ENCODE measurements at places on chromosomes 4 and X.

- no peak for DNase-seq
Measured at GRCh38 chr4:147773261-147774184, 41.6 kb downstream of the ARHGAP10 start.

DNA sequence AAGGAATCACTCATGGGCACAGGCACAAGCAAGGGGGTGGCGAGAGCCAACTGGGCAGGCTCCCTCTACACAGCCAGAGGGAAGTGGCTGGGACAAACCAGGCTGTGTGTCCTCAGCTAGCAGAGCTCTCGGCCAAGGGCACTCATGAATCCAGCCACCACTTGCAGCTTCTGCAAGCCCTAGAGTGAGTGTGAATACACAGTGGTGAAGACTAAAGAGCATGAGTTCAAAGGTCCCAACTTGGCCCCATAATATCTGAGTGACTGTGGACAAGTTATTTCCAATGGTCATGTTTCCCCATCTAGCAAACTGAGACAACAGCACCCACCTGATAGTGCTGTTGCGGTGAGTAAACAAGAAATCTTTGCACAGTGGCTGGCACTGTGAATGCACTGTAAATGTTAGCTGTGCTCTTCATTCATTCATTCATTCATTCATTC, 51.7 kb downstream of the ADGRG2 start:
- no peak for DNase-seq

DNA sequence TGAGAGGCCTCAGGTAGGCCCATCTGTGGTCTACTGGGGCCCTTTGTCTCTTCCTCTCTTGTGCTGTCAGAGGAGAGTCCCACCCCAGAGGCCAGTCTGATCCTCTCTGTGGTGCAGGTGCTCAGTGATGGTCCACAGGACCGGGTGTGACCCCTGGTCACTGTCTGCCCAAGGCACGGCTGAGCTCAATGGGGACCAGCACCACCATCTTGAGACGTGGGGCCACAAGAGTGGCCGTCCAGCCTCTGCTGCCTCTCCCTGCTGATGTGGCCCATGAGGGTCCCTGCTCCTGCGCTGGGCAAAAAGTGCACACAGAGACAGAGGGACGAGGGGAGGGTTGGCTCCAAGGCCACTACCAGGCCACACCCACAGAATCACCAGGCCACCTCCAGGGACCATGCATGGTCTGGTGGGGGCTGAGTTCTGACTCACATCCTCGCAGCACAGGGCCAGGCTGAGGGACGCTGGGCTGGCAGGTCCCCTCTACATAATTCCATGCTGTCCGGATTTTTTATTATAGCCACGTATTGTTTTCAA, 88.3 kb downstream of the FAM53A start:
- no peak for DNase-seq

GRCh38 chr4:27787195-27787594, 926.6 kb downstream of the STIM2 start:
- no peak for DNase-seq

DNA sequence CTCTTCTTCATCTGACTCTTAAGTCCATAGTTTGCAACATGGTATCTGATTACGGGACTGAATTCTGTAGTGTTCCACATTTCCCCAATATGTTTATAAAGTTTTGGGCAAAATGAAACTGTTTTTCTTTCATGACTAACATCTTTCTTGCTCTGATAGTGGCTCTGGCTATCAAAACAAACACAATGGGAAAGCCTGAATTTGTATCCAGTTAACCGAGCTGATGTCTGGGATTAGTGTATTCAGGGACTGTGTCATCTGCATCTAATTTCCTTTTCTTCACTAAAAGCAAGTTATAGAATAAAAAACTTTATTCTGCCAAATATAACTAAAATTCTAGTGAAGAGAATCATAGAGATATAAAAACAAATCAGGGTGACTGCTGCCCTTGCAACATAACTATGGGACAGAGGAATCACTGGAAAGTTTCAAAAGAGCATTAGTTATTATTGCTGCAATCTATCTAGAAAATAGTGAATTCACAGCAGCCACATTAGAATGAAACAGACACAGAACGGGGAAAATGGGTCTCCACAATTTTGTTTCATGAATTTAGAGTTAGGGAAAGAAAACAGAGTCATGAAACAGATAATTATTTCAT, 61.3 kb downstream of the ANTXR2 start:
- no peak for DNase-seq

DNA sequence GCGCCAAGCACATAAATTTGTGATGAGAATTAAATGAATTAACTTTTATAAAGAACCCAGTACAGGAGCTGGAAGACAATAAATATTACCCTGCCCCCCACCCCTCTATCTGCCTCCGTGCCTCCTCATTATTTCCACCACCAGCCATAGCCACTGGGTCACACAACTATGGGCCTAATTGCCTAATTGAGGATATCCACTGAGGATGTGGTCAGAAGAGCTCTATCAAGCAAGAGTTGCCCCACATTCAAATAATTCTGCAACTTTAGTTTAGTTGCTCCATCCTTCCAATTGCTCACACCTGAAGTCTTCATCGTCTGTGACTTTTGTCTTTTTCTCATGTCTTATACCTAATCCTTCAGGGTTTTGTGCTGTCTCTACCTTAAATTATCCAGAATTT, 9.5 kb upstream of the CXCL8 start:
- DNase-seq: no peak

DNA sequence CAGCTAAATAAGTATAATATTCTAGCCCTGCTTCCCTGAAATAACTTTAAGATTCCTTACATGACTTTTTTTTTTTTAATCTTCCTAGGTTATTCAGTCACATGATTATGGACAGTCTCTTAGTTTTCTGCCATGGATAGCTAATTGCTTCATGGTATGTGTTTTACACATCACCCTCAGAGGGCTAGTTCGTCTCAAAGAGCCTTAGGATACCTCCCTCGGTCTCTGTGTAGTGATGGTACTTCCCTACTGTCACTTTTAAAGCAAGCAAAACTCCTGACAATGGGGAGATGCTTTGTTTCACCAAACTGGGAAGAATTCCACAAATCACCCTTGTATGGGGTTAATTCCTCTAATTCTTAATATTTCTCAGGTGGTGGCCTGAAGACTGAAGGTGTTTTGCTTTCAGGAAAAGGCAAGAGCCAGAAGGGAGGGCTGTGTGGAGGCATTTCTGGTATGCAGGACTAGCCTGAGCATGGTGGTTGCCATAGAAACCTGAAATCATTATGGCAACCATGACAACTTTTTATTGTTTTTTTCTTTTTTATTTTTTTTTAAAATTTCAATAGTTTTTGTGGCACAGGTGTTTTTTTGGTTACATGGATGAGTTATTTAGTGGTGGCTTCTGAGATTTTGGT, 70.4 kb downstream of the BEX3 start:
- DNase-seq: no peak

- DNase-seq: no peak
Measured at GRCh38 chr4:147724468-147725201, 7.3 kb upstream of the ARHGAP10 start.
